ENCODE measurements at places on chromosomes 1 and 21. TPM values are rescaled to one million over a fixed set of nuclear protein-coding genes. Genes with fewer than 3 reads are reported as not detected.

The SH2D1B gene
- total RNA-seq: 0.10 TPM

The BGLAP gene
- total RNA-seq: 1.8 TPM

The REN gene
- not detected for total RNA-seq

The CFHR3 gene
- total RNA-seq: not detected

The SLC22A15 gene
- total RNA-seq: 0.23 TPM

The ZMYND12 gene
- not detected for total RNA-seq

The S100A1 gene
- not detected for total RNA-seq

The CLDN8 gene
- not detected for total RNA-seq

The PDPN gene
- total RNA-seq: not detected

DNA sequence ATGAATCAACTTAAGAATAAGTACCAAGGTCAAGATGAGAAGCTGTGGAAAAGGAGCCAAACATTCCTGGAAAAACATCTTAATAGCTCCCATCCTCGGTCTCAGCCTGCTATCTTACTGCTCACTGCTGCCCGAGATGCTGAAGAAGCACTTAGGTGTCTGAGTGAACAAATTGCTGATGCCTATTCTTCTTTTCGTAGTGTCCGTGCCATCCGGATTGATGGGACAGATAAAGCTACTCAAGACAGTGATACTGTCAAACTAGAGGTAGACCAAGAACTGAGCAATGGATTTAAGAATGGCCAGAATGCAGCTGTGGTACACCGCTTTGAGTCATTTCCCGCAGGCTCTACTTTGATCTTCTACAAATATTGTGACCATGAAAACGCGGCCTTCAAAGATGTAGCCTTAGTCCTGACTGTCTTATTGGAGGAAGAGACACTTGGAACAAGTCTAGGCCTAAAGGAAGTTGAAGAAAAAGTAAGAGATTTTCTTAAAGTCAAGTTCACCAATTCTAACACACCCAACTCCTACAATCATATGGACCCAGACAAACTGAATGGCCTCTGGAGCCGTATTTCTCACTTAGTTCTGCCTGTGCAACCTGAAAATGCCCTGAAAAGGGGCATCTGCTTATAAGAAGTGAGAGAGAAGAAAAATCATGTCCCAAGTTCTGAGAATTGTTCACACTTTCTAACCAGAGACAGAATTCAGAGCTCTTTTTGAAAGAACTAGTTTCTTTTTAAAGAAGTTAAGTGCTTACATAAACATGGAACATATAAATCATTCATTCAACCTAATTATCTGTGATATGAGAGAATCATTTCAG, 35.7 kb downstream of the TOR1AIP1 start:
- no peaks in the 10 kb centered on the region for H3K27me3 ChIP-seq
- DNase-seq: no peak
- H3K36me3 ChIP-seq: peaks cover 24% of the 10 kb centered on the region
- no peak overlapping the region for H3K4me3 ChIP-seq
- H3K4me1 ChIP-seq: peaks cover 10% of the 10 kb centered on the region

GRCh38 chr1:10667861-10668761, 128.3 kb downstream of the CASZ1 start:
- no peak for DNase-seq
- H3K27me3 ChIP-seq: no peaks in the 10 kb centered on the region
- no peak overlapping the region for H3K4me3 ChIP-seq
- no peak overlapping the region for H3K27ac ChIP-seq

DNA sequence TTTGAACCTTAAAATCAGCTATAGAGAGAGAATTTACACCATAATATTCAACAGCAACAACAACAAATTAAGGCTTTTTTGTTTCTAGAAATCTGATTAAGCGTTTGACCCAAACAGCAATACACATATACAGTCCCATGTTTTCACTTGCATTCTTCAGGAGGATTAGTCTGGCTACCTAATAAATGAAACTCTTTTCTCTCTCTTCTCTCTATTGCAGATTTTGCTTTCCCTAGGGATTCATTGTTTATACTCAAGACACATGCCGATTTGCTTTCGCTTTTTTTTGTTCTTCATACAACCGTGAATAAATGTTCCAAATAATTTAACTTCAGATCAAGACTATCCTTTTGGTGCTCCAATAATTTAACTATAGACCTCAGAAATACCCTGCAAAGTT, 162.4 kb upstream of the PTBP2 start:
- no peak overlapping the region for H3K27ac ChIP-seq
- H3K4me1 ChIP-seq: no peaks in the 10 kb centered on the region
- H3K27me3 ChIP-seq: no peaks in the 10 kb centered on the region
- H3K4me3 ChIP-seq: no peak overlapping the region

GRCh38 chr1:234598974-234599616, 10.9 kb downstream of the IRF2BP2 start:
- peak overlapping the region; percentile 88 for H3K4me3 ChIP-seq
- no peaks in the 10 kb centered on the region for H3K27me3 ChIP-seq
- H3K4me1 ChIP-seq: peaks cover 60% of the 10 kb centered on the region
- peaks cover 30% of the 10 kb centered on the region for H3K36me3 ChIP-seq
- peak overlapping the region; percentile 96 for H3K27ac ChIP-seq
- no peak for DNase-seq

GRCh38 chr1:184895086-184895485, 79.2 kb downstream of the NIBAN1 start:
- H3K27ac ChIP-seq: no peak overlapping the region
- peaks cover 32% of the 10 kb centered on the region for H3K4me1 ChIP-seq
- no peak overlapping the region for H3K4me3 ChIP-seq
- H3K36me3 ChIP-seq: peaks cover 24% of the 10 kb centered on the region
- DNase-seq: no peak

GRCh38 chr1:15304708-15305467, 57.9 kb downstream of the FHAD1 start:
- no peaks in the 10 kb centered on the region for H3K27me3 ChIP-seq
- no peak overlapping the region for H3K27ac ChIP-seq
- H3K36me3 ChIP-seq: no peaks in the 10 kb centered on the region
- no peak overlapping the region for H3K4me3 ChIP-seq
- H3K4me1 ChIP-seq: no peaks in the 10 kb centered on the region

- H3K27me3 ChIP-seq: no peaks in the 10 kb centered on the region
- DNase-seq: no peak
- no peak overlapping the region for H3K4me3 ChIP-seq
- no peaks in the 10 kb centered on the region for H3K36me3 ChIP-seq
These were observed 23.7 kb downstream of the WARS2 start for GRCh38 chr1:119116725-119117124.

DNA sequence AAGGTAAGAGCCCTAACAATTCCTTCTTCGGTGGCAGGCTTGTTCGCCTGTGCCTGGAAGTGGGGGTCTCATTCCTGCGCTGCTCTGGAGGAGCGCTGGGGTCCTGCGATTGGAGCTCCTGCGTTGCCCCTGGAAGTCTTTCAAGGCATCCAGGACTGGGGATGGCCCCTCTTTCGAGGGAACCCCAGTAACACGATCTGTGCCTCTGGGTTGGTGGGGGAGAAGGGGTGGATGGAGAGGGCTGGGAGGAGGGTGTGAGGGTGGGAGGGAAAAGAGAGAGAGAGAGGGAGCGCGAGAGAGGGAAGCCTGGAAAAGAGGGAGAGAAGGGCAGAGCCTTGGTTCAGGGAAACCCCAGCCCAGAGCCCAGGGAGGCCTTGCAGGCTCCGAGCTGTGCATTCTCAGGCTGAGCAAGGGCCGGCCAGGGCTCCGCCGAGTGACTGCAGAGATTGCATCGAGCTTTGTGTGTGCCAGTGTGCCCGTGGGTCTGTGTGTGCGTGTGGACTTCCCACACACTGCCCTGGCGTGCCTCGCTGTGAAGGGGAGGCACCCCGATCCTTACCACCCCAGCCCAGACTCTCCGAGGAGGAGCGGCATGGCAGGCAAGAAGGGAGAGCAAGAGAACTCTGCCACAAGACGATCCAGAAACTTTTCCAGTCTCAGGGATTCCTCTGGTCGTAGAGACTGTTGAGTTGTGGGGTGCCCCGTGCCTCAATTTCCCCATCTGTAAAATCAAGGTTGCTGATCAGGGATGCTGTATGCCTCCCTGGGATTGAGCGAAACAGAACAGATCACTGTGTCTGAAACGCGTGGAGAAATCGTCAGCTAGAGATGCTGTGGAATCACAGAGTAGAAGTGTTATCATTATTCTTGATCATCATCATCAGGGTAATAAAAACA, 619 bp downstream of the BCL9 start:
- peaks cover 5% of the 10 kb centered on the region for H3K27me3 ChIP-seq
- no peak overlapping the region for H3K27ac ChIP-seq
- no peak overlapping the region for H3K4me3 ChIP-seq
- peaks cover 7% of the 10 kb centered on the region for H3K36me3 ChIP-seq

GRCh38 chr1:86748622-86749373, 44.4 kb downstream of the SH3GLB1 start:
- no peak overlapping the region for H3K27ac ChIP-seq
- peaks cover 6% of the 10 kb centered on the region for H3K36me3 ChIP-seq
- no peak overlapping the region for H3K4me3 ChIP-seq
- H3K4me1 ChIP-seq: no peaks in the 10 kb centered on the region
- H3K27me3 ChIP-seq: no peaks in the 10 kb centered on the region

GRCh38 chr1:211633524-211633846, 41.9 kb downstream of the NEK2 start:
- H3K27me3 ChIP-seq: peaks cover 4% of the 10 kb centered on the region
- peaks cover 7% of the 10 kb centered on the region for H3K4me1 ChIP-seq
- DNase-seq: no peak
- H3K4me3 ChIP-seq: no peak overlapping the region
- H3K27ac ChIP-seq: no peak overlapping the region

DNA sequence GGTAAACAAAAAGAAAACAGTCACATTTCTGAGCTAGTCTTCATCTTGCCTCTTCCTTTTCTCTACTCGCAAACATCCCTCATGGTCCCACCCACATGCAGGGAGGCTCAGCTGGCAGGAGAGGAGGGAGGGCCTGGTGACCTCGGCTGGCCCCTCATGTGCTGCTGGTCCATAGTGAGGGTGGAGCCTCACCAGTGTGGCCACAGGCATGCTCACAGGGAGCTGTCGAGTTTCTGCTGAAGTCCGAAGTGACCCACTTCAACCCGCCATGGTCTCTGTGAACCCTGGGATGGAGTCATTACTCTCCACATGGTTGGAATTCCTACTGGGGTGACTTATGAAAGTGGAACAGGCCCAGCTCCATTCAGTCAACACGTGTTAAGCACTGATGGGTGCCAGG, 253.4 kb downstream of the RHOU start:
- no peak for DNase-seq
- H3K36me3 ChIP-seq: no peaks in the 10 kb centered on the region
- H3K27ac ChIP-seq: no peak overlapping the region
- no peak overlapping the region for H3K4me3 ChIP-seq

DNA sequence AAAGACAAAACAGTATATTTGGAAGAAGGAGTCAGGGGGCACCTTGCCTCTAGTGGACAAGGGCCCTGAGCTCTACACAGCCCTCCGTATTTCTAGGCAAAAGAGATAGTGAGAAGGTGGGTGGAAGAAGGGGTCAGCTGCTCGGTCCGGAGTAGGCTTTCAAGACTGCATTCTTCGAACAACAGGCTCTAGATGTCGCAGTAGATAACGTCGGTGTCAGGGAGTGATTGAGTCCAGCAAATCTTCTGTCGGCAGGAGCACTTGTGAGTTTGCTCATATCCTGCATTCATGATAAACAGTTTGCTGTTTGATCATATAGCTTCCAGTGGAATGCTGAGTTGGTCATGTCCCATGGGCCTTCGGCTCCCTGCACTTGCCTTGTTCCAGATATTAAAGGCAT, 36.8 kb downstream of the DIPK1A start:
- H3K27ac ChIP-seq: no peak overlapping the region
- peaks cover 23% of the 10 kb centered on the region for H3K36me3 ChIP-seq
- DNase-seq: no peak
- H3K4me1 ChIP-seq: peaks cover 7% of the 10 kb centered on the region
- no peak overlapping the region for H3K4me3 ChIP-seq
- no peaks in the 10 kb centered on the region for H3K27me3 ChIP-seq

GRCh38 chr1:212914789-212915188, 35.6 kb upstream of the VASH2 start:
- peaks cover 6% of the 10 kb centered on the region for H3K4me1 ChIP-seq
- no peak for DNase-seq
- H3K27ac ChIP-seq: no peak overlapping the region
- H3K4me3 ChIP-seq: no peak overlapping the region

- no peak overlapping the region for H3K27ac ChIP-seq
- H3K36me3 ChIP-seq: no peaks in the 10 kb centered on the region
- peak; percentile 39 for DNase-seq
- peaks cover 2% of the 10 kb centered on the region for H3K27me3 ChIP-seq
- H3K4me3 ChIP-seq: no peak overlapping the region
- no peaks in the 10 kb centered on the region for H3K4me1 ChIP-seq
These were observed 14.7 kb upstream of the POFUT2 start for GRCh38 chr21:45302082-45303061.

DNA sequence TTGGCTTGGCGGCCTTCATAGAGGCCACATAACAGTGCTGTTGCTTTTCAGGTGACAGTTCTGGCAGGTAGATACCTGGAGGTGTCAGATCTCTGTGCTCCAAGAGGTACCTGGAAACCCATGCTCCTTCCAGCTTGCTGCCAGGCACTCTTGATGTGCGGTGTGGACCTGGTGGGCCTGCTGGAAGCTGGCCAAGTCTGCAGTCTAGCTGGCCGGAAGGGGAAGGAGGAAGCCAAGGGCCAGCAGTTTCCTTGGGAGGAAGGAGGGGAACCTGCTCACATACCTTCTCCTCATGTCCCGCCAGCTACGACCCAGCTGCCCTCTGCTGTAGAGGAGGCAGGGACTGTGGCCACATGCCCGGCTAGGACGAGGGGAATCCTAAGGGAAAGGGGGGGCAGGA, 166.4 kb upstream of the AJAP1 start:
- no peaks in the 10 kb centered on the region for H3K4me1 ChIP-seq
- no peaks in the 10 kb centered on the region for H3K36me3 ChIP-seq
- H3K27ac ChIP-seq: no peak overlapping the region

- H3K4me3 ChIP-seq: no peak overlapping the region
- no peaks in the 10 kb centered on the region for H3K4me1 ChIP-seq
- H3K27me3 ChIP-seq: no peaks in the 10 kb centered on the region
- DNase-seq: no peak
- H3K27ac ChIP-seq: no peak overlapping the region
These were observed 12.4 kb upstream of the GBP4 start for GRCh38 chr1:89211035-89211634.

- no peaks in the 10 kb centered on the region for H3K36me3 ChIP-seq
- no peak overlapping the region for H3K4me3 ChIP-seq
- DNase-seq: no peak
- no peak overlapping the region for H3K27ac ChIP-seq
These were observed 27.5 kb upstream of the CD1D start for GRCh38 chr1:158153179-158153578.

DNA sequence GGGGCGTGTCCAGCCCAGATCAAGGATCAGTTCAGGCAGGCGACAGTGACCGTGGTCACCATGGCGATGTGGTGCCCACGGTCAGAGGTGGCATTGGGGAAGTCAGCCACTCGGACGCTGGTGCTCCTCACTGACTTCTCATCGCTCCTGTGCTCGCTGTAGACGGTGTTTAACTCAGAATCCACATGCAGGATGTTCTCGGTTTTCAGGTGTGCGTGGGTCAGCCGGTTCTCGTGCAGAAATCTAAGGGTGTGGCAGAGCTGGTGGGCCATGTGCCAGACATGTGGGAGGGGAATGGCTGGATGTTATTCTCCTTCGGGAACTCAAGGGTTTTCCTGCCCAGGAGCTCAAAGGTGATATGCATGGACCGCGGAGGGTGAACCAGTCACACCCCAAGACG, 11.7 kb downstream of the OR2AJ1 start:
- DNase-seq: no peak
- no peaks in the 10 kb centered on the region for H3K4me1 ChIP-seq
- no peak overlapping the region for H3K27ac ChIP-seq

Measured in activated T-helper 1 cell treated with anti-CD3 and anti-CD28 coated beads, Interleukin-12 subunit alpha, Interleukin-12 subunit beta, Interleukin-2, Interleukin-4 antibody, amounts not matched to agents 30 ng/mL and 10 ng/mL and 1 ng/mL, durations not matched to agents 14 hours and 24 hours and 36 hours (primary cell).